Activated naive CD4-positive, alpha-beta T cell treated with Interleukin-2 at 50 U/mL for 16 hours (primary cell): ENCODE measurements at places on chromosomes 1 and 21.
A peak's percentile ranks its signal among the peaks of the same experiment; 100 is the strongest.

DNA sequence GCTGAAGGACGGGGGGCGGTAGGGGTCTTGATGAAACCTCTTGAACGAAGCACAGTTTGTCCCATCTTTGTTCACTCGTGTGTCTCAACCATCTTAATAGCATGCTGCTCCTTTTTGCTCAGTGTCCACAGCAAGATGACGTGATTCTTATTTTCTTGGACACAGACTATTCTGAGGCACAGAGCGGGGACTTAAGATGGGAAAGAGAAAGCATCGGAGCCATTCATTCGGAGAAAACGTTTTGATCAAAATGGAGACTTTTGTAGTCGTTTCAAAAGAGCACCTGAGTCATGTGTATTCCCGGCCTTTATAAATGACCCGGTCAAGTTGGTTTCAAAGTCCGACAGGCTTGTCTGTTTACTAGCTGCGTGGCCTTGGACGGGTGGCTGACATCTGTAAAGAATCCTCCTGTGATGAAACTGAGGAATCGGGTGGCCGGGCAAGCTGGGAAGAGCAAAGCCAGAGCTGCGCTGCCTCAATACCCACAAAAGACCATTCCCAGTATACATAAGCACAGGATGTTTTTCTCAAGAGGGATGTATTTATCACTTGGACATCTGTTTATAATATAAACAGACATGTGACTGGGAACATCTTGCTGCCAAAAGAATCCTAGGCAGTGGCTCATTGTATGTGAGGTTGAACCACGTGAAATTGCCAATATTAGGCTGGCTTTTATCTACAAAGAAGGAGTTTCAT, 18.5 kb downstream of the ETS2 start:
- no peak for DNase-seq

GRCh38 chr1:206541236-206541833, 34.0 kb downstream of the RASSF5 start:
- DNase-seq = no peak

- DNase-seq = no peak
These were observed 6.2 kb downstream of the TNFRSF18 start for GRCh38 chr1:1199961-1200875.

GRCh38 chr1:83807821-83808220, 191.1 kb downstream of the TTLL7 start:
- no peak for DNase-seq

DNA sequence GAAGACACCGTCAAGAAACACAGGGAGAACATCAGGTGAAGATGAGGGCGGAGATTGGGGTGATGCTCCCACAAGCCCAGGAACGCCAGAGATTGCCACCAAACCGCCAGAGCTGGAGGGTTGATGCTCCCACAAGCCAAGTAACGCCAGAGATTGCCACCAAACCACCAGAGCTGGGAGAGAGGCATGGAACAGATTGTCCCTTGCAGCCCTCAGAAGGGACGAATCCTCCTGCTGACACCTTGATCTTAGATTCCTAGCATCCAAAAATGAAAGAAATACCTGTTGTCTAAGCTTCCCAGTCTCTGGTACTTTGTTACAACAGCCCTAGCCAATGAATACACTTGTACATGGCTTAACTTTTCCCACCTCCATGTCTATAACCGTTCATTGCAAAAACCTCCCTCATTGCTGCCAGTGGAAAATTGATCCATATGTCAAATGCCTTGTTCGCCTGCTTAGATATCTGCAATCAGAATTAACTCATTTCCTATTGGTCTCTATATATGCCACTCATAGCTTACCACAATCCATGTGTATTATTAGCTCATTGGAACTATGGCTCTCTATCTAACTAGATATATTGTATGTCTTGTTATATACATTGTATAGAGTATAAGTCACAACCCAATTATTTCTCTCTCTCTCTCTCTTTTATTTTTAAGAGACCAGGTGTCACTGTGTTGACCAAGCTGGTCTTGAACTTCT, 127.4 kb downstream of the ADSS2 start:
- DNase-seq = no peak

DNA sequence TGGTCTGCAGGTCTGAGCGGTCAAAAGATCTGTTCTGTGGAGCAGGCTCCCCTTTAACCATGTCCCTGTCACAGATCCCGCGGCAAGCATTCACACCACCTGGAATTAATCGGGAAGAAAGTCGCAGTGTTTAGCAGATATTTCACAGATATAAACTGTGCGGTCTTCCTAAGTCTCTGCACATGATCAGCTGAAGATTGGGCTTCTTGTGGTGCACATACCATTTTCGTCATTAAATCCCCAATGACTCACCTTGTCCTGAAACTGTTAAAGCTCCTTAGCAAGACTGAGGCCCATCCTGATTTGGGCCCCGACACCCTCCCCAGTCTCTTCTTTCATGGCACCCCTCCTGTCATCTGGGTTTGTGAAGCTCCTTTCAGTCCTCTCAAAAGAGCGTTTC, 158.8 kb downstream of the KIF26B start:
- DNase-seq = no peak

DNA sequence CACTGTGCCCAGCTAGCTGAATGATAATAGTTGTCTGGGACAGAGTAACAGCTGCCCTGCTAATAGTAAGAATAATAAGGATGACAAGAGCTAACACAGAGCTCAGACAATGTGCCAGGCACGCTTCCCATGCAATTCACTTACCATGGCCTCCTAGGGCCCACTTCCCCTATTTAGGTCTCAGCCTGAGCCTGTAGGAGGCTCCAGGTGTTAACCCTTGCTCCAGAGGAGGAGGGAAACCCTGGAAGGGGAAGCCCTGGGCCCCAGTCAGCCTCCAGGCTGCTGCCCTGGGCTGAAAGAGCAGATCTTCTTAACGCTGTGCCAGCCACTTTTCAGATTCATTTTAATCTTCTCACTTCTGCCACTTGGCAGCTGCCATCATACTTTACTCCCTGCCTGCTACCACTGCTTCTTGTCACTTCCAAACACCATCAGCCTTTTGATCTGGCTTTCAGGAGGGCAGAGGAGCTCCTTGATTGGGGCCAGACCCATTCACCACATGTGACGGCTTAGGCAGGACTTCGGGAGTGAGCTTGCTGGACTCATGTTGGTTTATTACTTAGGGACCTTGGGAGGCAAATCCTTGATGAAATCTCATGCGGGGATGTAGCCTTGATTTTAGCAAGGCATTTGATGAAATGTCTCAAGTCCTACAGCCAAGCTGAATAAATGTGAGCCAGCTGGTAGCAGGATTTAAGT, 66.7 kb upstream of the PARP1 start:
- DNase-seq = no peak

DNA sequence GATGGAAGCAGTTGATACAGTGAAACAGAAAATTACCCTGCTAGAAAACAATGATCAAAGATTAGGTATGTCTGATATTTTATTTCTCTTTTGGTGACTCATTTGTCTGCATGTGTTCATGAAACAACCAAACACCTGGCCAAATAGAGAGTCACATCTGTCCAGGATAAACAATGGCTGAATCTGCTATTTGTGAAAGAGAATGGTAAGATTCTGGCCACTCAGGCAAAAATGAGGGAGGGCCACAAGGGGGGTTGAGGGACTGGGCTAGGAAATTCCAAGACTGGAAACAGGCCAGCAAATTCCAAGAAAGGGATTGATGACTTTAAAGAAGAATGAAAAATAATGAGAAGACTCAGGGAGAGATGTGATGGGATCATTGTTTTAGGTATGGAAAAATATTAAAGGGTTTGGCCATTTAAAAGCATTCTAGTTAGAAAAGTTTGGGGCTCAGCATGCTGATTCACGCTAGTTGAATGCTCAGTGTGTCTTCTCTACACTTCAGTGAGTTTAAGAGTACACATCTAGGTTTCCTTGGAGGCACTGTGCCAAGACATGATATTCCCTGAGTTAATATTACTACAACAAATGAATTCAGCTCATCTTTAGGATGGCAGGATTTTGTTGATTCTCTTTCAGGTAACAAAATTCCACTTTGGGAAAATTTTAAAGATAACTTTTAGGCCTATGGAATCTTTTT, 44.9 kb downstream of the TRAF5 start:
- no peak for DNase-seq

GRCh38 chr1:185375583-185375982, 58.5 kb upstream of the IVNS1ABP start:
- DNase-seq = no peak

DNA sequence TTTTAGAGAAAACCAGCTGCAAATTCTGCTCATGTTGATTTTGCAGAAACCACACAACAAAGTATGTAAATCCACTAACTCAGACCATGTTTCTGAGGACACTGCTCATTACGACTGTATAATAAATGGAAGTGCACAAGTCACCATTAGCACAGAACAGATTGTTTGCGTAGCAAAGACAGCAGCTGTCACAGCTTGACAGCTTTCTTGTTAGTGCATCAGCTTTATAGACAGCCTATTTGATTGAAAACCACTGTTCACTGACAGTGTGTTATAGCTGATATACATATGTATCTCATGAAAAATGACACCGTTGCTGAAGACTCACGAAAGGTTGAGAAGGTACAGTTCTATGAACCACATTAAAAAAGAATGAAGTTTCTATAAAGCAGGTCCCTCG, 560.2 kb upstream of the ZRANB2 start:
- no peak for DNase-seq

DNA sequence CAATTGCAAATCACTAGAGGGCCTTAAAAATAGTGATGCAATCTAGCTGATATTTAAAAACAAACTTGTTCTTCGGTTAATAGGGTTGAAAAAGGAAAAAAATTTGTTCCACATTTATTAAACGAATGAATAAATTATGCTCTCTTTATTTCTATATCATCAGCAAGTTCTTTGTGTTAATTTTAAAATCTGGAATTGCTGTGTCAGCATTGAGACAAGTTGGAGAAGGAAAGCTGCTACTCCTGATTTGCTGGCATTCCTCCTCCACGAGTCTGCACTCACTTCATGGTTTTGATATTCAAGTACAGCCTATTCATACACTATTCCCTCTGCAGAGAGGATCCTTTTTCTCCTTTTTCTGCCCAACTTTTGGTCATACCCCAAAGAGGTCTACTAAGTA, 117.6 kb downstream of the MRPL39 start:
- no peak for DNase-seq

- no peak for DNase-seq
These were observed 6.3 kb upstream of the ACBD6 start for GRCh38 chr1:180508725-180509097.

DNA sequence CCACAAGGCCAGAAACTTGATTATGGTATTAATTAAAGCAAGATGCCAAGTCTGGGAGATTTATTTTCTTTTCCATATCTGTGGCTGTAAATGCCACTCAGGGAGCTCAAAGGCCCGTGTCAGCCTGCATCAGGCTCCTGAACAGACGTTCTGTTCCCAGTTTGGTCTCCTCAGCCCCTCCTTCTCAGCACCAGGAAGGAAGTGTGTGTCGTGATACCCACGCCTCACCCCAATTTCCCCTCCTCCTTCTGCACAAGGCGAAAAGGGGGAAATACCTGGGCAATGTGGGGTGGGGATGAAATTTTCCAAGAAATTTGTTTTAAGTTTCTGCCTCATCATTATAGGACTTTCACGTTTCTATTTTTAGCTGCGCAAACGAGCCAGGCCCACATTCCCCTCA, 112.0 kb downstream of the SYF2 start:
- no peak for DNase-seq

GRCh38 chr1:91707890-91708218, 178.1 kb downstream of the TGFBR3 start:
- DNase-seq = no peak

DNA sequence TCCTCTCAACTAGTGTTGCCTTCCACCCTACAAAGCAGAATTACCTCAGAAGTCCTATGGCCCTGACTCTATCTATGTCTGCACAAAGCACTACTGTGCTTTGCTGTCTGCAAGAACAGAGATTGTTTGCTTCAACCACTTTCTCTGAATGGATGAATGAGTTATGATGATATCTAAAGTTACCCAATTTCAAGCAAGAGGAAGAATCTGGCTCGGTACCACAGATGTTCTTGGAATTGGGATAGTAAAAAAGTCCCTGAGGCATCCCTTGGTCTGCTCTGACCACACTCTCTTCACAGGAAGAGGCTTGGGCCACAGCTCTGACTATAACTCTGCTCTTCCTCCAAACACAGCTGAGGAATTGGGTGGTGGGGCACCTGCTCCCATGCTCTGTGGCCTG, 31.2 kb downstream of the MTARC1 start:
- no peak for DNase-seq

- peak; percentile 48 for DNase-seq
These were observed 594 bp downstream of the HDGF start for GRCh38 chr1:156750711-156751450.

GRCh38 chr1:59046134-59046533, 250.8 kb upstream of the FGGY start:
- DNase-seq = no peak

- DNase-seq = peak; percentile 19
These were observed 63.4 kb upstream of the L1TD1 start for GRCh38 chr1:62131093-62131725.

GRCh38 chr1:55821234-55821633, 606.1 kb upstream of the USP24 start:
- no peak for DNase-seq

DNA sequence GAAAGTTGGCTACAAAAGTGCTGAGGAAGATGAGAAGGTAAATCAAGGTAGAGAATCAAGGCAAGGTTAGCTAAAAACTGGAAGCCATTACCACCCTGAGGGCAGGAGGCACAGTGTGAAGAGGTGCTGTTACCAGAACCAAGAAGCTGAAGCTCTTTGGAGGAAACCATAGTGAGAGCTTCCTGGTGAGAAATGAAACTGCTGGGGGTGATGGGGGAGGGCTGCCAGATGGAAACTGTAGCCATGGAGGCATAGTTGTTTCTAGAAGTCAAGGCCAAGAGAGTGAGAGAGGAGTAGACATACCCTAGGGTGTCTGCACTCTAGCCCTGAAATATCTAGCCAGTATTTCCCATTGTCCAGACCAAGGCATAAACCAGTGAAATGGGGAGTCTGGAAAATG, 28.7 kb downstream of the IFI44 start:
- no peak for DNase-seq

DNA sequence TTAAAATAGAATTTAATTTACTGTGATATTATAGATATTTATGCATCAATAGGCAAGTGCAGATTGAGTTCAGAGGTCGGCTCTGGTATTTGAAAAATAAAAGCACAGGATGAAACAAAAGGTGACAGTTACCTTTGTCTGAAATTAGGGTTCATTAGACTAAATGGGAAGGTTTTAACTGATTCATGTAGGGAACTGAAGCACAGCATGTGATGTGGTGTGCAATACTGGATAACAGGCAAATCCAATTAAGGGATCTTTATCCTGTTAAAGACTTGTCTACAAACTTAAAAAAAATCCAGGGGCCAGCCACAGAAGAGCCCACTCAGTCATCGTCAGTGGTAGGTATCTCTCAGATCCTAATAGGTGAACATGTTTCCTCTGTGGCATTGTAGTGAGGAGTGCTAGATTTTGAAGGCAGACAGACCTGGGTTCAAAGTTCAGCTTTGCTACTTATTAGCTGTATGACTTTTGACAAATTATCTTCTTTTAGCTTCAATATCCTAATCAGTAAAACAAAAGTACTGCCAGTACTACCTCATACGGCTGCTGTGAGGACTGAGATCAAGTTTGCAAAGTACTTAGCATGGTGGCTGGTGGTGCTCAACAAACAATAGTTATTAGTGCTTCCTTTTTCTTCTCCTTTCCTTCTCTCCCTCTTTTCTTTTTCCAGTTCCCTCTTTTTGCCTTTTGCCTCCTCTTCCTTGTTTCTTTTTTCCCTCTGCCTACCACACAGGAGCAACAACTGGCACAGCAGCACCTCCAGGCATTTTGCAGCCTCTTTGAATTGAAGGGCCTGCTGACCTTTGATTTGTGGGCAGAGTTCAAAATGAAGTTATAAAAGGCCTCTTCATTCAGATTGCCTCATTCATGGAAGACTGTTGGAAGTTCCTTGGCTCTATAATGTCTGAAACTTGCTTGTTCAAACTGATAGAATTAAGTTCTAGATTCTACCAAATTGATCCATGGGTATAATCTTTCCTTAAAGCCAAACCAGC, 44.9 kb upstream of the FOXD3 start:
- DNase-seq = no peak
